ENCODE measurements at places on chromosomes 12 and 14.

- DNase-seq, result no peak
Measured at GRCh38 chr12:71128191-71128788, 29.5 kb downstream of the TSPAN8 start.

GRCh38 chr12:49109641-49110463, 795 bp downstream of the LMBR1L start:
- DNase-seq, result no peak

DNA sequence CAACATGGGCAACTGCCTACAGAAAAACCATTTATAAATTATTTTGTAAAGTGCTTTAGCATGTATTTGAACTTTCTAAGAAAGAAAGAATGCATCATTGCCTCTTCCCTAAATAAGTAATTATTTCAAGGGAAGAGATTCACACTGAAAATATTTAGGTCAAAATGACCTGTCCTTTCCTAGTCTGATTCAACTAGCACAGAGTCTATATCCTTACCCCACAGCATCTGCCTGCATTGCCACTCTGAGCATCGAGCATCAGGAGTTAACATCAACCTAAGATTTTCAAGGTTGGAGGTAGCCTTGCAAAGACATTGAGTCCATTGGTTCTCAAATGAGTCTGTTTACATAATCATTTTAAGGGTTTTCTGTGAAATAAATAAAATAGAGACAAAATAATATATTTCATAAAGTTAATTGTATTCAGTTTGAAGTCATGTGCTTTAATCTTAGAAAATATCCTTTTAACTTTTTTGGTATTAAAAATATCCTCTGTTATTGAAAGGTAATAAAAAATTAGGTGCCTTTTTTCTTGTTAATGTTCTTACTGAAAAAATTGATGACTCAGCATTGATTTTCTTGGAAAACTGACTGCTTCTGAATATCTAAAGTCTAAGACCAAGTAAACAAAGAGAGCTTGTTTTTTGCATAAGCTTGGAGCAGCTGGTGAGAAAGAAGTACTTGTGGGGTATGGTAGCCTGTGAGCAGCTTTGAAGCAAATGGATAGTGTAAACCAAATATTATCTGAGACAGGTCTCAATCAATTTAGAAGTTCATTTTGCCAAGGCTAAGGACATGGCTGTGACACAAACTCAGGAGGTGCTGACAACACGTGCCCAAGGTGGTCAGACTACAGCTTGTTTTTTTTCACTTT, 269.0 kb upstream of the CLEC14A start:
- DNase-seq, result no peak

GRCh38 chr14:59601056-59601455, 24.4 kb upstream of the CCDC175 start:
- no peak for DNase-seq

DNA sequence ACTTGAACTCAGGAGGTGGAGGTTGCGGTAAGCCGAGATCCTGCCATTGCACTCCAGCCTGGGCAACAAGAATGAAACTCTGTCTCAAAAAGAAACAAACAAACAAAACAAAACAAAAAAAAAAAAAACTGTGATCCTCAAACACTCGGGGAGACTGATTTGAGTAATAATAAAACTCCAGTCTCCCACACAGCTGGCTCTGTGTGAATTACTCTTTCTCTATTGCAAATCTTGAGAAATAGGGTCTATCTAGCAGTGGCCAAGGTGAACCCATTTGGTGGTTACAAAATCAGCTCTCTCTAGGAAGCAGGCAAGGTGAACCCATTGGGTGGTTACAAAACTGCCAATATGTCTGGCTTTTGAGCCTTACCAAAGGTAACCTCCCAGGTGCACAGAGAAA, 6.0 kb upstream of the ACOT6 start:
- DNase-seq, result no peak

DNA sequence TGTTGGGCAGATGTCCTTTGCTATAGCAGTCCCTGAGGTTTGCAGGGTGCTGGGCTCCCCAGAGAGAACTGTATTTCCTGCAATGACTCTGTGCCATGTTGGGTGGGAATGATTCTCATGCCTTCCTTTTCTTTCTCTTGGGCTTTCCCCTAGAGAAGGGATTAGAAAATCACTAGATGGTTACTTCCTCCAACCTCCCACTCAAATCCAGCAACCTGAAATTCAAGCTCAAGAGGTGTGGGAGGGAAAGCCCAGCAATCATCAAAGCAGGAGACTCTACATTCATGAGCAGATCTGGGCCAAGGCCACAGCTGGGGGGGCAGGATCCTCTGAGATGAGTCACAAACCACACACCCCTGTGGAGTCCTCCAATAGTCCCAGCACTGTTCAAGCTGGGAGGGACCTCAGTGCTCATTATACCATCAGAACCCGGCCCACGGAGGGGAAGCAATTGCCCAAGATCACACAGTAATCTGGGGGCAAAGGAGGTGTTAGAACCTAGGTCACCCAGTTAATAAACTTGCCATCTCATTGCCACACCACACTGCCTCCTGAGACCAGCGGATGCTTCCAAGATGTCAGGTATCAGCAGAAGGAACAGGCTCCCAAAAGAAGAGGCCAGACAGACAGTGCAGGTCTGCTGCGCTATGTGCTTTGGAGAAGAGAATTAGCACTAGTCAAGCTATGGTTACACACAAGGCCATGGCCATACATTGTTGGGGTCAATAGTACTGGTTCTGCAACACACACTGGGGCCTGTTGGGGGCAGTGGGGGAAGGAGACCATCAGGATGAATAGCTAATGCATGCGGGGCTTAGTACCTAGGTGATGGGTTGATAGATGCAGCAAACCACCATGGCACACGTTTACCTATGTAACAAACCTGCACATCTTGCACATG, 65.7 kb downstream of the TTC9 start:
- DNase-seq, result no peak

- no peak for DNase-seq
Measured at GRCh38 chr14:53924753-53925152, 31.9 kb downstream of the BMP4 start.

GRCh38 chr12:76032043-76032981, 736 bp upstream of the PHLDA1 start:
- DNase-seq, result no peak

DNA sequence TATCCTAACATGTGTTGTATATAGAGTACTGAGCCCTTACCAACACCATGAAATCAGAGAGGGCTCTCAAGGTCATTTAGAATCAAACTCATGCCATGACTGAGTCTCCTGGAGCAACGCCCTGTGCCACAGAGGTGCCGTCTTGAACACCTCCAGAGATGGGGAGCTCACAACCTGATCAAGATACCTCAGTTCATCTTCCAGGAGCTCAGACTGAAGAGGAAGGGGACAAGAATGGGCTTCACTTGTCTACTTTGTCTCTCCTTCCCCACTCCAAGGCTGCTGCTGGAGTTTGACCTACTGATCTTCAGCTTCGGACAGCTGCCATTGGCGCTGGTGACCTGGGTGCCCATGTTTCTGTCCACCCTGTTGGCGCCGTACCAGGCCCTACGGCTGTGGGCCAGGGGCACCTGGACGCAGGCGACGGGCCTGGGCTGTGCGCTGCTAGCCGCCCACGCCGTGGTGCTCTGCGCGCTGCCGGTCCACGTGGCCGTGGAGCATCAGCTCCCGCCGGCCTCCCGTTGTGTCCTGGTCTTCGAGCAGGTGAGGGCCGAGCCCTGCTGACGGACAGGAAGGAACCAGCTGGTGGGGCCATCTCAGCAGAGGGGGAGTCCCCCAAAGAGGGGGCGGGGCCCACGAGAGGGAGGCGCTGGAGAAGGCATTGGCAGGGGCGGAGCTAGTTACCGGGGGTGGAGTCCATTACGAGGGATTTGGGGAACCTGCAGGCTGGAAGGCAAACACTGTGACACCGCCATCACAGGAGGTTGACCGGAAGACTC, 12.0 kb downstream of the SOAT2 start:
- DNase-seq, result no peak

- DNase-seq, result no peak
Measured at GRCh38 chr14:69838881-69839416, 40.3 kb upstream of the SMOC1 start.

DNA sequence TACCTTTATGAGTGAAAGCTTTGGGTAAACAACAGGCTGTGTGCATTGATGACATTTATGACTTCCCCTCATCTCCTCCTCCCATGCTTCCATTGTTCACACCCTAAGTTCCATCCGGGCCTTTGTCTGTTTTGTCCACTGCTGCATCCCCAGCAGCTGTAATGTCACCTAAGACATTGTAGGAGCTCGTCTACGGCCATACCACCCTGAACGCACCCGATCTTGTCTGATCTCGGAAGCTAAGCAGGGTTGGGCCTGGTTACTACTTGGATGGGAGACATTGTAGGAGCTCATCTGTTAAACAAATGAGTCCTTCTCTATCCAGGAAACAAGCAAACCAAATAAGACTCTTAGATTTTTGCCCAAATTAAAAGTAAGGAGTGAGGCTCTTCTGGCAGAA, 40.4 kb upstream of the SYCP3 start:
- no peak for DNase-seq

GRCh38 chr12:120843472-120843871, 60.7 kb downstream of the SPPL3 start:
- DNase-seq, result no peak

DNA sequence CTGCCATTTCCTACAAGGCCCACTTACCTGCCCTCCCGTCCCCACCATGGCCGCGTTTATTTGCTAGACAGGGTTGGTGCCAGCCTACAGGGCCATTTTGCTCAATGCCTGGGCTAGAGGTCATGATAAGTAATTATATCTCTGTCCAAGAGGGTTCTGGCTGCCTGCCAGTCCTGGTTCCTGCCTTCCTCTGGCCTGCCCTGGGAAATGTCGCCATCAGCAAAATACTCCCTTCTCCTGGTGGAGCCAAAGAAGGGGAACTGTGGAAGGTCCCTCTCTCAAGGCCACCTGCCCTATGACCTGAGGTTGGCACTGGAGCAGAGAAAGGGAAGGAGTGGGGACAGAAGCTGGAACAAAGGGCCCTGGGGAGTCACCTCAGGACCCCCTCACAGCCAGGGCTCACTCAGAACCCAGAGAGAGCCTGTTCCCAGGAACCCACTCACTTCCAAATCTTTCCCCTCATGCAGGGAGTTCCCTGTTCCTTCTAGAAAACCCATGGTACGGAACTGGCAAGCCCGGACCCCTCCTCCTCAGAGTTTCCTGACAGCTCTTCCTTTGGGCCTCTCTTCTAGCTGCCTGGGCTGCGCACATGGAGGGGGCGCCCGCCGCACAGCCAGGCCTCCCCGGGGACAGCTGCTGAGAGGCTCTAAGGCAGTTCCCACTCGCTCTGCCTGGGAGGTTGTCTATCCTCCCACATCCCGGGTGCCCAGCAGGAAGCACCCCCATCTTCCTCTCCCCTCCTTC, 280.5 kb downstream of the DPF3 start:
- no peak for DNase-seq

GRCh38 chr12:104356231-104357115, 52.9 kb downstream of the EID3 start:
- DNase-seq, result no peak
